Aorta (tissue), 5 donors: ENCODE measurements at places on chromosomes 1 and 21. TPM values are rescaled to one million over a fixed set of nuclear protein-coding genes. Genes with fewer than 3 reads are reported as not detected.

The TRIM63 gene
- total RNA-seq: 0.24 TPM

DNA sequence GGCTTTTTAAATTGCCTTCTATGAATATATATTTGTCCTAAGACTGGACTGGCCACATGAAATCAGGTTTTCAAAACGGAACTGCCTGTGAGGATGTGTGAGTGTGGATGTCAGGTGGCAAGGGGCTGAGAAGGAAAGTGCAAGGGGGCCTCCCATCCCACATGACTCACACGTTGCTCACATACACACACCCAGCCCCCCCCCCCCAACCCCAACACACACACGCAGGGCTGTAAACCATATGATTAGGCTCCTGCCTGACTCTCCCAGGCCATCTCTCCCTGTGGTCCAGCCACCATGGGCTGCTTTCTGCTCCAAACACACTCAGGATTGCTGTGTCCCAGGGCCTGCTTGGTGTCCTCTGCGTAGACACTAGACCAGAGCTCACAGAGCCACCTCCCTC lies 22.4 kb downstream of the DEGS1 start:
- no peaks in the 10 kb centered on the region for H3K4me1 ChIP-seq
- H3K27ac ChIP-seq: no peak overlapping the region
- no peak for DNase-seq
- no peak overlapping the region for H3K4me3 ChIP-seq
- no peaks in the 10 kb centered on the region for H3K36me3 ChIP-seq

- H3K36me3 ChIP-seq: no peaks in the 10 kb centered on the region
- DNase-seq: no peak
- H3K4me1 ChIP-seq: no peaks in the 10 kb centered on the region
- H3K27me3 ChIP-seq: no peaks in the 10 kb centered on the region
Measured at GRCh38 chr1:99943223-99943794, 26.5 kb upstream of the SLC35A3 start.

The ARTN gene
- 1.8 TPM for total RNA-seq

The KCNN3 gene
- 4.7 TPM for total RNA-seq

The REN gene
- not detected for total RNA-seq

DNA sequence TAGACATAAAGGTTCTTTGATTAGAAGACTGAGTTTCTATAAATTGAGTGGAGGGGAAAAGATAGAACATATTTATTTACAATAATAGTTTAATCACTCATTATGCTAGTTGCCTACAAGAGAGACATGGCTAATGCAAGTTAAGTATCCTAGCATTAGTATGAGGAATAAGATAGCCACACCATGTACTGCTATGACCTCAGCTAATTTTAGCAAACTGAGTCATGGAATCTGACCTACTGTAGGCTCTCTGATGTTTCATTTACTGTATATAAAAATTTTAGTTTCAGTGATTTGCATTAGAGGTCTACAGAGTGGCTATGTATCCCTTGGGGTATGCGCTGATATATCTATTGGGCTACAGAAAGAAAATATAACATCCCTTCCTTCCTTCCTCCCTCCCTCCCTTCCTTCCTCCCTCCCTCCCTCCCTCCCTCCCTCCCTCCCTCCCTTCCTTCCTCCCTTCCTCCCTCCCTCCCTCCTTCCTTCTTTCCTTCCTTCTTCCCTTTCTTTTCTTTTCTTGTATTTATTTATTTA lies 5.8 kb downstream of the AGL start:
- H3K27me3 ChIP-seq: no peaks in the 10 kb centered on the region
- no peaks in the 10 kb centered on the region for H3K36me3 ChIP-seq
- no peak overlapping the region for H3K27ac ChIP-seq

DNA sequence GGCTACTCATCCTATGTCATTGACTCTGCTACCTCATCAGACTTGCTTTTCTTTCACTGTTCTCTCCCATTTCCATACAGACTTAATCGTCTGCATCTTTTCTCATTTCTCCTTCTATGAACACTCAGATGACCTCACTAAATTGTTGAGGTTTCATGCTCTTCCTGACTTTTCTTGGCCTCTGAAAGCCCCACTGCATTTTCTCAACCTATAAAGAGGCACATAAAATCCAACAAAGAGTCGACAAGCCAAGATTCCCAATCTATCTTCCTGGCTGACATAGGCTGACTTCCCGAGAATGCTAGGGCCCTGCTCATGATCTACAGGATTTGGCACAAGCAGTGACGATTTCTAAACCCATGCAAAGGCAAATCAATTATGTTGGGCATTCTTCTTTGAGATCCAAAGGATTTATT lies 280.8 kb upstream of the DPYD start:
- H3K4me3 ChIP-seq: no peak overlapping the region
- no peak for DNase-seq
- H3K4me1 ChIP-seq: no peaks in the 10 kb centered on the region
- no peaks in the 10 kb centered on the region for H3K36me3 ChIP-seq
- H3K27ac ChIP-seq: no peak overlapping the region
- no peaks in the 10 kb centered on the region for H3K27me3 ChIP-seq

DNA sequence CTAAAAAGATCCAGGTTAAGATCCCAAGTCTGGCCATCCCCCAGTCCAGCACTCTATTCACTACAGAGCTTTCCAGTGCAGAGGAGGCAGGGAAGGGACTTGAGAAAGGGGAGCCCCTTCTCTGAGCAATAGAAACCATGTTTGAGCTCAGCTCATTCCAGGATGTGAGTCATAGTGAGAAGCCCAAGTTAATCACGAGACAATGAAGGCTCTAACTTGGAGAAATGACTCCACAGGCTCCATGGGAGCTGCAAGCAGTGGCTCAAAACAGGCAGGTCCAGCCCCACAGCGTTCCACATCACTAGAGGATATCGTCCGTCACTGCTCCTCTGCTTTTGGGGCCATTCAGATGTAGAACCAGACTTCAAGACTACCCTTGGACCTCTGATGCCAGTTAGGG lies 59.1 kb downstream of the CAMK2N1 start:
- H3K27me3 ChIP-seq: no peaks in the 10 kb centered on the region
- no peaks in the 10 kb centered on the region for H3K4me1 ChIP-seq
- H3K27ac ChIP-seq: no peak overlapping the region
- no peak overlapping the region for H3K4me3 ChIP-seq
- H3K36me3 ChIP-seq: no peaks in the 10 kb centered on the region

DNA sequence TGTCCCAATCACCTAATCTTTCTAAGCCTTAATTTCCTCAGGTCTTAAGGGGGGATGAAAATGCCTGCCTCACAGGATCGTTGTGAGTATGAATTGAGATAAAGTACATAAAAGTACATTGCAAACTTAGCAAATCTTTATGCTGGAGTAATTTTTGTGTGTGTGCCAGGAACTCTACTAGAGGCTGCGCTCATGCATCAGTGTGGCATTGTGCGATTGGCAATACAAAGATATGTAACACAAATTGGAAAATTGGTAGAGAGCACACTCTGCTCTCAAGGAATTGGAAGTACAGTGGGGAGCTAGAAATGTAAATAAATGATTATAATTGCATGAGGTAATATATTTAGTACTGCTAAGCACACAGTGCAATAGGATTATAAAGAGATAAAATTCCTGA lies 398.3 kb downstream of the DUSP10 start:
- no peak for DNase-seq
- no peak overlapping the region for H3K4me3 ChIP-seq
- H3K36me3 ChIP-seq: no peaks in the 10 kb centered on the region
- H3K27ac ChIP-seq: no peak overlapping the region
- no peaks in the 10 kb centered on the region for H3K4me1 ChIP-seq
